ENCODE measurements at places on chromosomes 4 and X.
A peak's percentile ranks its signal among the peaks of the same experiment; 100 is the strongest.

DNA sequence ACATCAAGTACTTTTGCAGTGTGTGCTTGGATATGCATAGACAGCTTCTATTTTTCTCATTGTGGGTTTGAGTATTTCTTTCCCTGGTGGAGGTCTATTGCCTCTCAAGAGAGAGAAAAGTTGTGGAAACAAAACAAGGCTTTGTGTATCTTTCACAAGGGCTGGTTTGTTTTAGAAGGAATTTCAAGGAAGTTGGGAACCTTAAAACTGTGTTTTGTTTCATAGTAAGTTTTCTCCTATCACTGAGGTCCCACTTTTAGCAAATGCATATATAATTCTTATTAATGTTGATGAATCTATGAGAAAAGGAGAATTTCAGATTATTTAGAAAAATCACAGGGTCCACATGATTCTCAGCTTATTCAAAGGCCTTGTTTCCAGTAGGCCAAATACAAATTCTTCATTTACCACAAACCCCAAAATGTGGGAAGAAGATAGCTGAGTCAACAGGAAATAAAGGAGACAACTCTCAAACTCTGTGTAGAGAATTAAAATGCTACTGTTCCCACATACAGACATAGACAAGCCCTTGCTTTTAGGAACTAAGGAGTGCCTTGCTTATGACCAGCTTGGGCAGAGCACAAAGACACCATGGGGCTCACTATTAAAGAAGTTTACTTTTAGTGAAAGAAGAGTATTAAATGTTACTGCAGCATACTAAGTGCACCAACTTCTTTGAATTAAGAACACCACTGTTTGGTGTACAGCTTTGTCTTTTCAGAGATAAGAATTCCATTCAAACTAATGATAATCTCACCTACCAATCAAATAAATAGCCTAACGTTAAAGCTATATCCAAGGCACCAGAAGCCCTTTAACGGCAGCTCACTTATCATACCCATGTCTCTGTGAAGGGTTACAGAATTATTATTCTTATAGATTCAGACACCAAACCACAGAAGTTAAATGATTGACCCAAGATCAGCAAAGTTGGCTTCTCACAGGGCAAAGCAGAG, 177.4 kb upstream of the LEF1 start:
- no peak for DNase-seq

GRCh38 chr4:103030791-103031190, 11.3 kb upstream of the SLC9B1 start:
- DNase-seq, result no peak

DNA sequence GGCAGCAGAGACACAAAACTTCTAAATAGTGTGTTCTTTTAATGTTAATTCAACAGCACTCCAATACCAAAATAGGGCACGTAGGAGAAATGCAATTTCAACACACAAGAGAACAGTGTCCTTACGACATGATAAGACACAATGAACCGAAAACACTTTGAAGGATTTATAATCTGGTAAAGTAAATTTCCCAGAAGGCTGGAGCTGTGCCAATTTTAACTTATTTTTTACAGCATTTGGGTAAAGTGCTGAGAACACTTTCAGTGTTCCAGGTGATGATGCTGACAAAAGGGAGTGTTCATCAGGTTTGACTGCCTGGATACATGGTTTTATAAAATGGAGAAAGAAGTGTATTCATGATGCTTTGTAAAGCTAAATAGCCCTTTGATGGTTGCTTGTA, 76.5 kb downstream of the MAPK10 start:
- DNase-seq, result no peak

DNA sequence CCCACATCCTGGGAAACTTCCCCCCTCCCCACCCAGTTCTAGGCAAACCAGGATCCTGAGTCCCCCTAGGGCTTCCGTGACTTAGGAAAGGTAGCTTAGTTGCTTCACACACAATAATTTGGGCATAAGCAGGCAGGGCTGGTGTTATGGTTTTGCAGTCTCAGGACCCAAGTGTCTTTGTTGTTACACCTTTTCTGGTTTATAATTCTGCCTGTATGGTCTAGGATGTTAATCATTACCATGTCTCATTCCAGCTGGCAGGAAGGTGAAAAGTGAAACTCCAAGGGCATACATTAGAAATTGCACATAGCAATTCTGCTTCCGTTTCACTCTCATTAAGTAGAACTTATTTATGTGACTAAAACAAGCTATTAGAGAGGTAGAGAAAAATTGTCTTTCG, 16.8 kb downstream of the UGT8 start:
- DNase-seq, result no peak

GRCh38 chrX:42732506-42732905, 45.5 kb downstream of the PPP1R2C start:
- no peak for DNase-seq

- no peak for DNase-seq
Measured at GRCh38 chrX:23854945-23855344, 52.8 kb downstream of the APOO start.

DNA sequence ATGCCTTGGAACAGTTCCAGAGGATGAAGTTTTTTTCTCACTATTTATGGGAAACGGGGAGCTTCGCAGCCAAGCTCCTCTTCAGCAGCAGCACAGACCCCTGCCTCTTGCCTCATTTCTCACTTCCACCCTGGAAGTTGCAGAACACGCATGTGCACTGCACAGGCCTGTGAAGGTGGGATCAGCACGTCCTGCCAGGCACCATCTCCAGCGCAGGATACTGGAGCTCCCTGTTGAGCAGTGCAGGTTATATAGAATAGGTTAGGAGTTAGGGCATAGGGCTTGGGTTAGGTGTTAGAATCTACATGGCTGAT, 110.1 kb upstream of the CENPE start:
- no peak for DNase-seq

GRCh38 chr4:53734584-53735353, 143.5 kb upstream of the LNX1 start:
- no peak for DNase-seq

DNA sequence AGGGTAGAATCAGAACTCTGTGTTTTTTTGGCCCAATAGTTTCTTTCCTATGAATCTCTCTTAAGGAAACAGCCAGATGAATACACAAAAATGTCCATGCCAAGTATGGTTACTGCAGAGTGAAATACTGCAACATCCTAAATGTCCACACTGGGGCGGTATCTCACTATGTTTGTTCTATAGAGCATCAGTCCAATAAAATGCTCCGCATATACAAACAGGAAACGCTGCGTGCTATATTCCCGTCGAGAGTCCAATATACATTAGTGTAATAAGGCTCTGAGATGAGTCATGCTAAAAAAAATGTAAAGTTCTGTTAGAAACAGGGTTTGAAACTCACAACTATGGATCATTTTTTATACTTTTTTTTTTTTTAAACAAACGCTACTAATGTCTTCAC, 72.9 kb upstream of the ENOX2 start:
- DNase-seq, result peak; percentile 18

DNA sequence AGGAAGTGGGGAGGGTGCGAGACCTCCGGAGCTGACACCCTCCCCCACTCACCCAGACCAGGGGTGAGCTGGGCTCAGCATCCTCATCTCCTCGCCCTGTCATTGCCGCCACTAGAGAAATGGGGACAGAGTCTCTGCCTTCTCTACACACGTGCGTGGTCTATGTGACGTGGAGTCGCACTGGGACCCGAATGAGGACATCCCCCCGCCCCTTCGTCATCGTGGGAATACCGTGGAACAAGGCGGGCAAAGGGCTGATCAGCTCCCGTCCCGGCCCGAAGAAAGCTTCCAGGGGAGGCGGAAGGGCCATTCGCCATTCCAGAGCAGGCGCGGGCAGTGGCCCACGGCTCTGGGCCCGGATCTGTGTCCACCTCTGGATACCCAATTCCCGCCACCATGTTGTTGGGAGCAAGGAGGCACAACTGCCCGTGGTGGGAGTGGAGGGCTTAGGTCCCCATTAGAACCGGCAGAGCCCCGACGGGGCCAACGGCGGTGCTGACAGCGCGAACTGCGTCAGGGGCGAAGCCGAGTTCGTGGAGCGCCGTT, 12.0 kb downstream of the HMX1 start:
- DNase-seq, result peak; percentile 65

- DNase-seq, result no peak
Measured at GRCh38 chrX:19698122-19698521, 182.8 kb upstream of the MAP3K15 start.

GRCh38 chr4:22090661-22091351, 142.2 kb upstream of the KCNIP4 start:
- DNase-seq, result no peak

- no peak for DNase-seq
Measured at GRCh38 chr4:47017494-47017893, 13.9 kb upstream of the GABRB1 start.

DNA sequence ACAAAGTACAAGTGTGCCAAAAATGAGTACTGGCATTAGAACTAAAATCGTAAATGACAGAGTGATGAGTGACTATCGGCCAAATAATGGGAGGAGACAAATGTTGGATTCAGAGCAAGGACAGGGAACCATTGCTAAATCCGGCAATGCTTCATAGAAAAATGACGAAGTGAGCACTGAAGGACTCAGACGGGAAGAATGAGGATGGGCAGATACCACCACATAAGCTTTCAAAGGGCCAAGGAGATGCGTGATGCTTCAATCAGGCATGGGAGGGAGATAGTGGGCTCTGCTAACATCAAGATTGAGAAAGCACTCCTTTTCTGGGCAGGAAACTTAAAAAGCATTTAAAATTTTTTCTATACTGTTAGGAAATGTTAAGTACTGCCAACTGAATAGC, 21.6 kb downstream of the RBBP7 start:
- DNase-seq, result no peak

GRCh38 chrX:554271-554670, 76.3 kb upstream of the SHOX start:
- DNase-seq, result no peak

DNA sequence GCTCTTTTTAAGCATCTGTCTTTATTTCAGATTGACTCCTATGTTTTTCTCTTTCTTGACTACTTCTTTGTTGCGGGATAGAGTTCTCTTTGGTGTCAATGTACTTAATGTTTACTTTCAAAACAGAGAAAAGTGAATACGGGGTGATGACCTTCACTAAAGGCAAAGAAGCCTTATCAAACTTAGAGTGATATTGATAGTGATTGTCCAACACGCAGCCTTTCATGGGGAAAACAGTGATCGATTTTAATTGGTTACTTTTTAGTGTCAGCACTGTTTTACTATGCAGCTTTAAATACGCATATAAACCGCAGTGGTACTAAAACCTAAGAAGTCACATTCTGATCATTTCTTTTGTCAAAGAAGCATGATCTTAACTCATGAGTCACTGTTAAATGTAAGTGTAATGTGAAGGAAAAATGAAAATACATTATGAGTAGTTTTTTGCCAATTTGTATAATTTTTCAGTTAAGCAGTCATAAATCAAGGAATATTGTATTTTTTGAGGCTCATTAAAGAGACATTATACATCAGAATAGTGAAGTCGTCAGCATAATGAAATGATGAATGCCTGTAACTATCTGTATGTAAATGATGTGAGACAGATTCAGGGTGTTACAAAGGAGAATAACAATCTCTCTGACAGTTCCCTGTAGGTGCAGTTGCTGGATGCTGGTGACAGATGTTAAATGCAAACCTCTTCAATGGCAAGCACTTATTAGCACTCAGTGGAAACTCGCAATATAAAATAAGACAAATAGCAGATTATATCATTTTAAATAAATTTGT, 2082.8 kb upstream of the TENM3 start:
- no peak for DNase-seq

GRCh38 chr4:138062929-138063328, 179.2 kb downstream of the SLC7A11 start:
- DNase-seq, result no peak

DNA sequence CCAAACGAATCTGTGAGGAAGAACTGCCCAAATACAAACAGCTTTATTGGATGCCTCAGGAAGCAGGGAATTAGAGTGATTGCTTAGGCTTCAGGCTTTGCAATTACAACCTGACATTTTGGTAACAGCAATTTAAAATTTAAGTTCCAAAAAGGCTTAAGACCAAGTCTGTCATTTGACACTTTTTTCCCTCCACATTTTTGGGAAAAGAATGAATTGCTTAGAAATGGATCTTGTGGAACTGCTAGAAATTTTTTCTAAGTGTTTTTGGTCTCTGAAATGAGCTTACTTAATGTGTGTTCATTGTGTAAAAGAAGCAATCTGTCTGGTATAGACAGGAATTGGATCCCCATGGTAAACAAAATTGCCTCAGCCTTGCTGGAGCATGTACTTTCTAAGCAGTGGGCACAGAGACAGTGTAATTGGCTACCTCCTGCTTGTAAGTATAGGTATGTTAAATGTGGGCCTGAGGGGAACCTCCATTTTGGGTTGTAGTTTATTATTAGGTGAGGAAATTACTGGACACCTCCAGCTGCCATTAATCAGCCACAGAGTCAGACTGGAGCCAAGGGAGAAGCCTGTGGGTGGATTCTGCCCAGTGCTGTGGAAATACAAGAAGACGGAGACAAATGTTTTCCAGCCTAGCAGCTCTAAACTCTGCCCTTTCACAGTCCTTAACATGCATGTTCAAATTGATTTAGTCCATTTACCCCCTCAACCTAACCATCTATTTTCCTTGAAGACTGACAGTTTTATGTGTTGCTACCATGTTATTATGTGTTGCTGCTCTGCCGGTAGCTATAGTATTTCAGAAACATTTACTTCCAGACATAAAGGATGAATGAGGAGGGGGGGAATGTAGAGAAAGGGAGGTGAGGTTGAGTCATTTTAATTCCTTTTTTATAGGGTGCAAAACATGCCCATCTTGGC, 473.0 kb downstream of the SPRY1 start:
- peak; percentile 15 for DNase-seq

DNA sequence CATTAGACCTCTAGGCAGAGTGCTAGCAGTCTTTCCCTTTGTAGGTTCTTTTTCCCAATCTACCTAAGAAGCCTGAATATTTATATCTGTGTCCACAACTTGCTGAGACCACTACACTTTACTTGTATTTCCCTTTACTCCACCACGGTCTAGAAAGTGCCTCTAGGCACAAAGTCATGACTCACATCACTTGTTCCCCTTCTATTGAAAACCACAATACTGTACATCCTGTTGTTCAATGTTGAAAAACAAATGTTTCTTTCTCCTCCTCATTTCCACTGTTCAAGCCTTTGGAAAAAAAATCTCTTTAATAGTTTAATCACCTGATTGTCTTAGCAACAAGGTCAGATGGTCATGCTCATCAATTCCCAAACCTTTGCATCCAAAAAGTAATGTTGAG, 326.7 kb downstream of the GUCY2F start:
- DNase-seq, result no peak

DNA sequence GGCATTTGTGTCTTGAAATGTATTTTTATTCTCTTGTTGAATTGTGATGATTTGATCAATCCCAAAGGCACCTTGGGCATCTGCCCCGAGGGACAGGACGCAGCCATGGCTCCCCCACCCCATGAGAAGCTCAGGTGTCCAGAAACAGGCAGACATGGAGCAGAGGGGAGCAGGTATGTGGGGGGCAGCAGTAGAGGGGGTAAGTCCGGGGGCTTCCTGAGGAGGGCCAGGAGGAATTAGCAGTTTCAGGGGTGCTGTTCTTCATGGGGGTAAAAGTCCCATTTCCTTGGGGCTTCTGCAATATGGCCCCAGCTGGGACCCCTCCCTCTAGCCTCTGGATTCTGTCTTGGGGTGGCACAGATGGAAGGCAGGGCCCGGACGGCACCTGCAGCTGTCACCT, 67.0 kb upstream of the HMX1 start:
- no peak for DNase-seq
